AG09309 (cell line): ENCODE measurements at places on chromosomes 6 and 20.

- DNase-seq = no peak
Observed at GRCh38 chr6:142187209-142187608, 40.1 kb downstream of the VTA1 start.

- no peak for DNase-seq
Observed at GRCh38 chr6:44342489-44342888, at the start of gene SPATS1. TSS of gene SPATS1 (plus strand) at chr6:44342650. CDS start at chr6:44343096, 446 bp downstream.

DNA sequence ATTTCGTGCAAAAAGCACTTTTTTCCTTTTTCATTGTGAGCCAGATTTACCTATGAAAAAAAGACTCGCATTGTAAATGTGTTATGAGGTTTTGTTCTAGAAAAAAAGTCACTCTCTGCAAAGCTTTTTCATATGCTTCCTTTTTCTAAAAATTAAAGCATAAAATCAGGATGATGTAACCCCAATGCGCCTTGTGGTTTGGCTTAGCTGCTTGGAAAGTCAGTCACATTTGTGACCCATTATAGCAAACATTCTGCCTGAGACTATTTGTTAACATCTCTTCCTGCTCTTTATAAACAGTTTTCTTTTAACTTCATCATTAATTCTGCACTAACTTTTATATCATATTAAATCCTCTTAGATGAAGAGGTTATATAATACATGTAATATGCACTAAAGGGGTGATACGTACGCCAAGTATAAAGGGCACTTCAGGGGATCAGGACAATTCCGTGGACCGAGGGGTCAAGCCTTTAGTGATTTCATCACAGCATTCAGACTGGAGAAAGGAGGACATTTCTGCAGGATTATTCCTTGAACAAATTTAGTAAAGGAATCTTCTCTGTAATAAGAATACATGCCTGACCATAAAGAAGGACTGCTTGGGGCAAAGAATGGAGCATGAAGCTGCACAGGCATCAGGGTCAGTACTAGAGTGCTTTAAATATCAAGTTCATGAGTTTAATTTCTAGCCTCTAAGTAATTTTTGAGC is 48.1 kb upstream of the SMLR1 start:
- peak; percentile 43 for DNase-seq

DNA sequence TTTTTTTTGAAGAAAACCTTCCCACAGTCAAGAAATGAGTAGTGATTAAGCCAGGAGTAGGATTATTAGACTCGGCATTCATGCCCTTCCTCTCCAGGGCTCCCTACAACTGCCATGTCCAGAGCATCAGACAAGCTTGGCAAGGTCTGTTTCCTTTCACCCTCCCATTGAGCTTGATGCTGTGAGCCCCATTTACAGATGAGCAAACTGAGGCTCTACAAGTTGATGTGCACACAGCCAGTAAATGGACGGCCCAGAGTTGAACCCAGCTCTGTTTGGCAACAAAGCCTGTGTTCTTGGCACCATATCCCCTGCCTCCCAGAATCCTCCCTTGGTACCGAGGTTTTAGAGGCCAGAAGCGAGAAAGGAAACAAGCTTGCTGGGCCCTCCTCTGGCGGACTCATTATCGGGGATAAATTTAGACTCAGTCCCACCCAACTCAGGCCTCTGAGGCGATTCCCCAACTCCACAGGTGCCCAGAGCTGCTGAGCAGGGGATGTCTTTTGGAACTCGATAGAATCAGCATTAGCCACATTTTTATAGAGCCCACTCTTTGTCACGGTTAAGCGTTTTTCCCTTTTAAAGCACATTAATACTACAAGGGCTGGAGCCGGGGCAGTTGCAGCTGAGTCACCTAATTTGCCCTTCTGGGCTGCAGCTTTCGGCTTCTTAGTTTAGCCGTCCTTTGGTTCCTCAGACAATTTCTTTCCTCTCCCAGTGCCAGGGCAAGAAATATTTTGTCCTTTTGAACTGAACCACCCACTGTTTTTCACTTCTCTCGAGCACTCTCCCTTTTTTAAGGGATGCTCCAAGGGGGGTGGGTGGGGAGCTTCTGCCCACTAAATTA is 23.0 kb upstream of the NFATC2 start:
- DNase-seq = peak; percentile 23

- peak; percentile 1 for DNase-seq
Observed at GRCh38 chr20:14197097-14197496, 140.3 kb downstream of the FLRT3 start.

- no peak for DNase-seq
Observed at GRCh38 chr6:141301779-141302178, 830.9 kb upstream of the GJE1 start.

GRCh38 chr20:63072991-63073737 is 66.4 kb upstream of the BHLHE23 start:
- no peak for DNase-seq

DNA sequence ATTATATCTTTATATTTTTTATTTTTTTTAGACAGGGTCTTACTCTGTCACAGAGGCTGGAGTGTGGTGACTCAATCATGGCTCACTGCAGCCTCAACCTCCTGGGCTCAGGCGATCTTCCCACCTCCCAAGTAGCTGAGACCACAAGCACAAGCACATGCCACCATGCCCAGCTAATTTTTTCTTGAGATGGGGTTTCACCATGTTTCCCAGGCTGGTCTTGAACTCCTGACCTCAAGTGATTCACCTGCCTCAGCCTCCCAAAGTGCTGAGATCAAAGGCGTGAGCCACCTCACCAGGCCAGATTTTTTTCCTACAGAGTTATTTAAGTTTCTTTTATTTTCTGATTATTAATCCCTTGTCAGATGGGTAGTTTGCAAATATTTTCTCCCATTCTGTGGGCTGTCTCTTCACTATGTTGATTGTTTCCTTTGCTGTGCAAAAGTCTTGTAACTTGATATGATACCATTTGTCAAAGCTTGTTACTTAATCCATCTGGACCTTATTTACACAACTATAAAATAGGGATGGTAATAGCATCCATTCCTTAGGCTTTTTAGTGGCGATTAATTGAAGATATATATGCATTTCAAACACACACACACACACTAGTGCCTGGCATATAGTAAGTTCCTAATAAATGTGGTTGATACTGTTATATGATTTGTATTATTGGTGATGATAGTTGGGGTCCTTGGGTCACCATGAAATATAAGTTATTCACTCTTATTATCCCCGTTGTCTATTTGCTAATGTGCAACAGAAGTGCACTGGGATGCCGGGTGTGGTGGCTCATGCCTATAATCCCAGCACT is 187.1 kb downstream of the BCAS1 start:
- no peak for DNase-seq

GRCh38 chr6:62298745-62299392 is 12.8 kb upstream of the KHDRBS2 start:
- no peak for DNase-seq

- peak; percentile 24 for DNase-seq
Observed at GRCh38 chr6:106444777-106445507, 84.4 kb downstream of the CRYBG1 start.

DNA sequence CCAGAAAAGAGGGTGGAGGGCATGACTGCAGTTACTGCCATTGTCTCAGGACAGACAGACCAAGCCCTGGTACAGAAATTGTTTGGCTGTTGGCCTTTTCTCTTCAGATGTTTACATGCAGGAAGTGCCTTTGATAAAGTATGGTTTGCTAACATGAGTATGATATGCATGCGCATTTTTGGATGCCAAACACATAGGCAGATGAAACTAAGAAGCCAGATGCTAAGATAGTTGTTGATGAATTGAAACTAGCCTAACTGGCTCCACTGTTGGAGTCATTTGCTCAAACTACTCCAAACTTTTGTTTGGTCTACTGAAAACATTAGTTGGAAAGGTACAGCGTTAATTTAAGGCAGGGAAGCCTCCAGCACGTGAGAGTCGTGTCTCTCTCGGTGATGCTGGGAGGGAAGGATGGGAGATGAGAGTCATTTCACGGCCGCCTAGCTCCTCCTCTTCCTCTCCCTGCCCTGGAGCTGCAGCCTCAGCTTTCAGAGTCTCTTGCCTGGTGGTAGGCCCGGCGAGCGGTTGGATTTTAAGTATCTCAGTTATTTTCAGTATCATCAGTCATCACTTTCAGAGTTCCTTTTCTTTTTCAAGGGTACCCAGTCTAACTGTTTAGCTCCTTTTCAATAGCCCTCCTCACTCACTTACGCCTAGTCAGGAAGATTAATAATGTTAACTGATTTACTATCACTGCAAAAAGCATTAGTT is 29.7 kb downstream of the RREB1 start:
- no peak for DNase-seq
